ENCODE measurements at places on chromosomes 12 and 14.
A peak's percentile ranks its signal among the peaks of the same experiment; 100 is the strongest.

DNA sequence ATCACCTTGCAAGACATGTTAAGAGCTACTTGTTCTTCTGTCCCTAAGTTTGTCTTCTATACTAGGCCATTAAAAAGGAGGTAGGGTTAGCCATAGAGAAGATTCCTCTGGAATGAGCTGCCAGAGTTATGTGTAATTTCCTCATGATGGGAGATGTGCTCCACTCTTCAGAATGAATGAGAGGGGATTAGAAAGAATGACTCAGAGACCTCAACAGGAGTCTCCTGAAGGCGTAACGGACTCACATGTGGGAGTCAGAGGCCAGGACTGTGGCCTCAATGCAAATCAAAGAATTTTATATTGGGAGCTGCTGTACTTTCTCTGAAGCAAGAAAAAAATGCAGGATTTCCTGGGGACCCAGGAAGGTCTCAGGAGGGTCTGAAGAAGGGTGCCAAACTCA lies 87.8 kb upstream of the ATXN7L3B start:
- DNase-seq = peak; percentile 94

DNA sequence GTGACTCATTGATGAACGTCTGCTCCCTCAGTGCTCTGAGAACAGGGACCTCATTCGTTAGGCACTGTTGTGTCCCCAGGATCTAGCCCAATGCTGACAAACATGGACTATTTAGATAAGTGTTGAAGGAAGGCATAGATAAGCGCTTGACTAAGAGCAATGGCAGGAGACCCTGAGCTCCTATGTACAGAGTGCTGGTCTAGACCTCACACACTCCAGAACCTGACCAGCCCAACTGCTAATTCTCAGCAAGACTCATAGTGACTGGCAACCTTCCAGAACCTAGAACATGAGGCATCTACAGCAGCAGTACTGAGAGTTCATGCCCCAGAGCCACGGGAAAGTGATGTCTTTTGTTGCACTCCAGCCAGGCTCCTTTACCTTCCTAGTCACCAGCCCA lies 69.2 kb downstream of the CRACR2A start:
- peak; percentile 80 for DNase-seq

DNA sequence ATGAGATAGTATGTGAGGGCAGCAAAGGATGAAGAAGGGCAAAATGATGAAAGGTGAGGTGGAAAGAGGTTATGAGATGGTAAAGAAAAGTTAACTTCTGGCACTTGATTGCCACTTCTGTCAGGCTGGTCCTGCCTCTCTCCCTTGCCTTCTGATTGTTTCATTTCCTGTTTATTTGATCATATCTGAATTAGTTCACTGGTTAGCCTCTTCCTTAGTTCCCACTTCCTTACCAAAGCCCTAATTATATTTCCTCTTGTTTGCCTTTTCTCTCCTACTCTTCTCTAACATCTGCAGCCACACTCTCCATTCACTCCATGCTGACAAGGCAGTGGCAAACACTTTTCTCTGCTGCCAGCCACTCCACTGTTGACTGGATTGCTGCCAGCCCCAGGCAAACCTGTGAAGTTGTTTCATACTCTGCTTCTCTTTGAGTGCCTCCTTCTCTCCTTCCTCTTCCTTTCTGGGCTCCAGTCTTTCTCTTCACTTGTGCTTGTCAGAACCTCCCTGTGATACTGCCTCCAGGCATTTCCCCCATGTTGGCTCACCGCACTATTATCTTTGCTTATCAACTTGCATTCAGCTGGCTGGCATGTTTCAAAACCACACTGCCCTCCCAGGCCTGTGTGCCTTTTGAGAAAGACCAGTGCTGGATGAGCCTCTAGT lies 8.1 kb downstream of the PNP start:
- DNase-seq = peak; percentile 77

GRCh38 chr12:57089271-57090245 lies 644 bp downstream of the NAB2 start:
- DNase-seq = peak; percentile 57

- no peak for DNase-seq
Observed at GRCh38 chr14:95679148-95679815, 6.9 kb upstream of the TCL1B start.

DNA sequence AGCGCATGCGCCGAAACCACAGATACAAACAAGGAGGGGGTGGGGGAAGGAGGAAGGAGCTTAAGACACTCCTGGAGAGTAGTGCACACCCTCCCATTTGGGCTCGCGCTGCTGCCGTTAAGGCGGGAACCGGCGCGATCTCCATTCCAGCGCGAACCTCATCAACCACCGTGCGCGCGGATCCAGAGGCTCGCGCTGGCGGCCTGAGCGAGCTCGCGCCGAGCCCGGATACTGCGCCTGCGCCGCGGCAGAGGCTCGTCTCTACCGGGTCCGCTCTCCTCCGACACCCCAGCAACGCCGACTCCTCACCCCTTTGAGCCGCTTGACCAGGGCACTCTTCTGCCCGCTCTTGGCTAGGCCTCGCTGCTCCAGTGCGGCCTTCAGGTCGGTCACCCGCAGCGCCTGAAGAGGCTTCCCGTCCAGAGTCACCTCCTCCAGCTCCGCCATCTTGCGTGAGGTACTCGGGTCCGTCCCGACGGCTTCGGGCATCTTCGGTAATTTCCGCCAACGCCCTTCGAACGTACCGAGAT lies at the start of gene ACIN1:
TSS of gene ACIN1 (minus strand) at position 471 of the 530 bp plus-strand sequence. CDS start at position 447, 24 bp downstream.
- peak; percentile 87 for DNase-seq

DNA sequence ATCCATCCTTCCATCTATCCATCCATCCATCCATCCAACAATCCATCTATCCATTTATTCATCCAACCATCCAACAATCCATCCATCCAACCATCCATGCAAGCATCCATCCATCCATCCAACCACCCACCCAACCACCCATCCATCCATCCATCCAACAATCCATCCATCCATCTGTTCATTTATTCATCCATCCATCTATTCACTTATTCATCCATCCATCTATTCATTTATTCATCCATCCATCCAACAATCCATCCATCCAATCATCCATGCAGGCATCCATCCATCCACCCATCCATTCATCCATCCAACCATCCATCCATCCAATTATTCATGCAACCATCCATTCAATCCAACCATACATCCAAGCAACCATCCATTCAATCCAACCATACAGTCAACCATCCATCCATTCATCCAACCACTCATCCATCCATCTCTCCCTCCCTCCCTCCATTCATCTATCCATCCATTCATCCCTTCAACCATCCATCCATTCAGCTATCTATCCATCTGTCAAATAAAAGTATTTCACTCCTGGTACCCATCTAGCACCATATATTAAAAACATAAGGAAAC lies 86.1 kb downstream of the KSR2 start:
- DNase-seq = no peak

GRCh38 chr12:22407397-22407796 lies 72.9 kb upstream of the ST8SIA1 start:
- DNase-seq = no peak

DNA sequence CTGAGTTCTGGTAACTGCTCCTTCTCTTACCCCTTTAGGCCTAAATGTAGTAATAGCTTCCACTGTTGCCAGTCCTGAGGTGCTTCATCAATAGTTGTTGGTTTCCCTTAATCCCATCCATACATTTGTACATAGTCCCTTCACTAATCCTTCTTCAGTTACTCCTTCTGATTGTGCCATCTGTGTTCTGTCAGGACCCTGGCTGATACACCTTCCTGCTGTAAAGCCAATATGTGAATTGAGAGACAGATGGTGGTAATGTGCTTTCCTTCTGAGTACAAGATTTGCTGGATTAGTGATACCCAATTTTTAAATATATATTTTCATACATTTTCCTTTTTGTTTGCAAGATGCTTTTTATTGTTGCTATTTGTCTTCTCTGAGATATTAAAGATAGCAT lies 66.4 kb downstream of the OTOGL start:
- DNase-seq = no peak

GRCh38 chr12:4819654-4820053 lies 90.1 kb upstream of the KCNA1 start:
- DNase-seq = no peak

GRCh38 chr14:92670160-92670559 lies 78.3 kb downstream of the LGMN start:
- peak; percentile 45 for DNase-seq

GRCh38 chr12:115859231-115859630 lies 418.3 kb downstream of the MED13L start:
- no peak for DNase-seq

DNA sequence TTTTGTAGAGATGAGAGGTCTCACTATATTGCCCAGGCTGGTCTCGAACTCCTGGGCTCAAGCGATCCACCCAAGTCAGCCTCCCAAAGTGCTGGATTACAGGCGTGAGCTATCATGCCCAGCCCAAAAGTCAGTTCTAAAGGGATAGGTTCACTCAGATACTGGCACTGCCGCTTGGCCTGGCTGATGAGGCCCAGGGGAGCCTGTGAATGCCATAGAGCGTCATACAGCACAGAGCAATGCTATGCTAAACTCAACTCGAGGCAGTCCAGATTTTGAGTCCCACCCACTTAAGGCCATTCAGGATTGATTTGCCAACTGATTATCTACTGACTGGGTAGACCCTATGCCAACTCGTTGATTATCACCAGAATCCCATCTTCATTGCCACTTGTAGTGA lies 179.4 kb downstream of the ESR2 start:
- DNase-seq = no peak

GRCh38 chr14:99348816-99349614 lies 77.0 kb upstream of the BCL11B start:
- no peak for DNase-seq

- DNase-seq = no peak
Observed at GRCh38 chr12:94150240-94151121, 2.1 kb downstream of the PLXNC1 start.

- no peak for DNase-seq
Observed at GRCh38 chr12:39736406-39736805, 116.8 kb upstream of the ABCD2 start.

DNA sequence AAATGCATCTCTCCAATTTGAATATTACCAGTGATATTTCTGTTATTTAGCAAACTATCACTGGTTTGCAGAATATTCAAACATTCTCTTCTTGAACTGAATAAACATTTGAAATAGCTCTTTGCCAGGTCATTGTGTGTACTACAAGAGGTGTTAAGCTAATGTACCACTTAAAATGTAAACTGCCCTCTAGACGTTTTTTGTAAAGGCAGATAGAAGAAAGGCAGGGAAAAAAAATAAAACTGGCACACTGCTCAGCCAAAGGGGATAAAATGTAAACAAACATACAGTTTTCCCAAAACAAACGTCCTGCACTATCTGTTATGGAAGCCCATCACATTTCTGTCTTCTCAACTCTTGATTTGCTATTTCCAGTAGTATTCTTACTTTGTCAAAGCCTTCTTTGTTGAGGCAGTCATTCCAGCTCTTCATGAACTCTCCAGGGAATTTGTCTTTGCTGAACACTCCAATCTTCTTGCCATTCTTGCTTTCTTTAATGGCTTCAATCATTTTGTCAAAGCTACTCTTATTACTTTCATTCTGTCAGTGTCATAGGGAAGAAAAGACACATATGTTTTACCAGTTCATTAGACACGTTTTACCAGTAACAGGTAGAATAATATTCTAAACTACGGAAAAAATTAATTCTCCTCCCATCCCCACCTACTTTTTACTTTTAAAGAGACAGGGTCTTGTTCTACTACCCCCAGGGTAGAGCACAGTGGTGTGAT lies 13.7 kb downstream of the SUPT16H start:
- DNase-seq = no peak

DNA sequence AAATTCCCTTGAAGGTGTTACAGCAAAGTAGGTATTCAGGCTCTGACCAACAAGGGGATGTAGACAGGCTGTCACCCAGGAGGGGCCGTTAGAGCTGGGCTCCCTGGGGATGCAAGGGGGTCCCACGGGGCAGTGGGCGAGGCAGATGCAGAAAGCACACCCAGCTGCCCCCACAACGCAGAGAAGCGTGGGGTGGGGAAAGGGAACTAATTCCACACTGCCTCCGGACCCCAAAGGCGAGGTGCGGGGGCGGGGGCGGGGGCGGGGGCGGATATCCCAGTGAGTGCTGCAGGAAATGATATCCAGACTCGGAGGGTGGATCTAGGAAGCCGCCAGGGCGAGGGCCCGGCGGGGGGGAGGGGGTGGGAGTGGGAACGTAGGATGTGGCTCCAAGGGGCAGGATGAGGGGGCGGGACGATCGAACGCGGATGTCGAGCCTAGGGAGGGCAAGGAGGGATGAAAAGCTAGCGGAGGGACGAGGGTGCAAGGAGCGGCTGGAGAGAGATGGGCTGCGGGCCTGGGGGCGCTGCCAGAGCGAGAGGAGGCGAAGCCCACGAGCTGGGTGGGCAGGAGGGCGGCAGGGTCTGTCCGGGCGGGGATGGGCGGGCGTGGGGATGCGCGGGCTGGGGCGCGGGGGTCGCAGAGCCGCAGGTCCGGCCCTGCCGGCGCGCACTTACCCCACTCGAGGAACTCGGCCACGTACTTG lies 874 bp downstream of the CDC42BPB start:
- peak; percentile 53 for DNase-seq

GRCh38 chr12:11730299-11731041 lies 81.0 kb downstream of the ETV6 start:
- no peak for DNase-seq

DNA sequence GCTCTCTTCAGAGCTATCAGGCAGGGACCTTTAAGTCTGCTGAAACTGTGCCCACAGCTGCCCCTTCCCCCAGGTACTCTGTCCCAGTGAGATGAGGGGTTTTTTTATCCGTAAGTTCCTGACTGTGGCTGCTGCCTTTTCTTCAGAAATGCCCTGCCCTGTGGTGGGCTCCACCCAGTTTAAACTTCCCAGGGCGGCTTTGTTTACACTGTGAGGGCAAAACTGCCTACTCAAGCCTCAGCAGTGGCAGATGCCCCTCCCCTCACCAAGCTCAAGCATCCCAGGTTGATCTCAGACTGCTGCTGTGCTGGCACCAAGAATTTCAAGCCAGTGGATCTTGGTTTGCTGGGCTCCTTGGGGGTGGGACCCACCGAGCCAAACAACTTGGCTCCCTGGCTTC lies 46.9 kb upstream of the SLC16A7 start:
- no peak for DNase-seq

DNA sequence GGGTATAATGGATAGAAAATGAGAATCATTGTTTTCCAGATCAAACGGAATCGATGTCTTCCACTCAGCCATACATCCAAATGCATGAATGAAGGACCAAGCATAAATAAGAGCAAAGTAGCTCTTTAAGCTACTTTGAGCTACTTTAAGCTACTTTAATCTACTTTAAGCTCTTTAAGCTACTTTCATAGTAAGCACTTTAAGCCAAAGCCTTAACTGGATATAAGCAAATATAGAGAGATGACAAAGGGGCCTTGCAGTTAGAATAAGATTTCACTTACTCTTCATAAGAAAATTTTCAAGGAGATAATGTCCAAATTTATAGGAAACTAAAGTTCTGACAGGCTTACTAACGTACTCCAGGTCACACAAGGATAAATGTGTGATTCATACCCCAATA lies 355.6 kb upstream of the KITLG start:
- peak; percentile 64 for DNase-seq

GRCh38 chr14:42532194-42532593 lies 925.5 kb downstream of the LRFN5 start:
- no peak for DNase-seq

- DNase-seq = peak; percentile 45
Observed at GRCh38 chr12:49089821-49090773, 4.5 kb downstream of the DHH start.
